ENCODE measurements at places on chromosomes 2 and 18. TPM values are rescaled to one million over a fixed set of nuclear protein-coding genes. Genes with fewer than 3 reads are reported as not detected.

Gene ERFE
- 2.0 TPM for total RNA-seq

Gene C2orf81
- 0.92 TPM for total RNA-seq

Gene DSC2
- total RNA-seq, result 116 TPM

Gene LYPD6B
- 7.3 TPM for total RNA-seq

Gene PRPF40A
- 116 TPM for total RNA-seq

Gene IL1F10
- not detected for total RNA-seq

Gene PSD4
- 48.2 TPM for total RNA-seq

Gene GEN1
- 11.1 TPM for total RNA-seq

Gene TUBA3E
- not detected for total RNA-seq

Gene OTOF
- not detected for total RNA-seq

Gene MERTK
- 2.3 TPM for total RNA-seq

Gene AGXT
- not detected for total RNA-seq

Gene ORMDL1
- total RNA-seq, result 30.5 TPM

Gene UPP2
- total RNA-seq, result not detected

Gene HRH4
- 0.07 TPM for total RNA-seq

Gene GAL3ST2
- total RNA-seq, result not detected
